IPS DF 19.7 (cell line): ENCODE measurements at places on chromosomes 1 and 21.

DNA sequence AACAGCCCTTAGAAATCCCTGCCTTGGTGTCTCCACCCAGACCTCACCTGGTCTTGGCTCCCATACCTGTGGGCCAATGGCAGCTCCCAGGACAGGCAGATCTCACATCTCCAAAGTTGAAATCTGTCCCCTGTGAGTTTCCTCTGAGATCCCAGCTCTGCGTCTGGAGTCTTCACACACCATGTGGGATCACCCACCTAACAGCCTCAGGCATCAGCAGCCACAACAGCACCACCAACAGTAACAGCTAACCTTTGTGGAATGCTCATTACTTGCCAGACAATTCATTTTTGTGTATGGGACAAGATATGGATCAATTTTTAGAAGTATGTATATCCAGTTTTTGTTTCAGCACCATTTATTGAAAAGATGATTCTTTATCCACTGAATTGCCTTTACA lies 523.2 kb downstream of the MATN1 start:
- no peak for DNase-seq

GRCh38 chr1:32885676-32886003 lies 651 bp upstream of the HPCA start:
- DNase-seq, result no peak

GRCh38 chr1:20987831-20988825 lies 188.6 kb downstream of the EIF4G3 start:
- DNase-seq, result no peak

DNA sequence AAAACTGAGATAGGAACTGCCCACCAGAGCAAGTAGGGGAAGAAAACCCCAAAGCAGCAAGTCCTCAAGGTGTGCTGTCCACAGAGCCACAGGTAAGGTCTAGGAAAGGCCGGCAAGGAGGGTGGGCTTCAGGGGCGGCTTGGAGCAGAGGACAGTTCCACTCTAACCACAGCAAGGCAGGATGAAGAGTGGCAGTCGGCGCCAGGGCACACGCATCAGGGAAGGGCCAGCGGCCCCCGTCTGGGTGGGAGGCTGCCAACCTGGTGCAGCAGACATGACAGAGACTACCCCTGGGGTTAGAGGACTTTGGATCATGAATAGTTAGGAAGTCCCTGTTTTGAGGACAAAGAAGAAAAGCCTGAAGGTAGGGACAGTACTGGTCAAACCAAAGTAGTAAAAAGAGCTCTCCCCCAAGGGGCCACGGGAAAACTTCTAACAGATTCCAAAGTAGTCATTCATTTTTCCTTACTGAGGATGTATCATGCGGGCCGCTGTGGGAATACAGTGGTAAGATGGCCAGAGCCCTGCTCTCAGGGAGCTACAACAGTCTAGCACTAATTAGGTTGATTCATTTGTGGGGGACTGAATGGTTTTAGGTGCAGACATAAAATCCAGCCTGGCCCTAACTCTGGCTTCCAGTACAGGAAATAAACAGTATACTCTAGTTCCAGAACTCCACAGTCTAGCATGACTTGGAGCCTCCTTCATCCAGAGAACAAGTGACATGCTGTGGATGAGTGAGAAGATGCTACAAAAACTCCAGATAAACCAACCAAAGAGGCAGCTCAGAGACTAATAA lies 3.5 kb upstream of the RAP1GAP start:
- no peak for DNase-seq

- DNase-seq, result no peak
These were observed 671.9 kb upstream of the USP24 start for GRCh38 chr1:55886856-55887712.

DNA sequence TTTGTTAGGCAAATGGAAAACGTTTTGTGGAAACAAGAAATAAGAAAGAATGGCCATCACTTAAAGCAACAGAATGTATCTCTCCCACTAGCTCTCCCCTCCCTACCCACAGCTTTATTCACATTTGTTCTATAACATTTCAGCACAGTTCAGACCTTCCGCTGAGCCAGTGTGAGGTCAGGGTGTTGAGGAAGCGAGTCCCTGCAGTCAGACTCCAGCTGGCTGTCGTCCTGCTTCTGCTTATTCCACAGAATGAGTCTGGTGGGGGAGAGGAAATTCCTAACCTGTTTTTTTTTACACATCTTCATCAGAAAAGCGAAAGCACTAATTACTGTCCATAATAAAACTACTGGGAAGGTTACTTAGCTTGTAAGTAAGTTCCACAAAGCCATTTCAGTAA lies 39.0 kb downstream of the MRPL39 start:
- no peak for DNase-seq

DNA sequence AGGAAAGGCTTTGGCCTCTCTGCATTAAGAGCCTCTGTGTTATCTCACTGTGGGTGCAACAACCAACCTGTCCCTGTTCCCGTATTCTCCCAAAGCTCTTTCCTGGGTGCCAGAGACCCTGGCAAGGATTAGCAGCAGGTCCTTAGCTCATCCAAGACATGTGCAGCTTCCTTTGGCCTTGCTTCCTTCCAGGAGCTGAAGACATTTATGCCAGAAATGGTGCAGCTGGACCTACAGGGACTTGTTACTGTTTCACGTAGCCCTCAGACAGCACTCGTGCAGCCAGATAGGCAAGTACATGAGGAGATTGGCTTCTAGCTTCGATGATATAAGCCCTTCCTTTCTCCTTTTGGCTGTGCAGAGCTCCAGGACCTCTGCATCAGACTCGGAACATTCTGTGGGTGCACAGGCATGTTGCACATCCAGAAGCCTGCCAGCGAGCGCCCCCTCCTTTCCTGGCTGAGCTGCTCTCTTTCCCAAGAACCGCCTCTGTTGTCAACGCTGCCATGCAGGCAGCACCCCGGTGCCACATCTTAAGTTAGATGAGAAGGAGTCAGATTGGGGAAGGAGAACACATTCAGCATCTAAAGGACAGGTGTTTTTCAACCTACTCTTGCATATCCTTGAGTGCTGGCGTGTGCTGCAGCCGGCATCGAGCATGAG lies 284.5 kb upstream of the PLXNA2 start:
- no peak for DNase-seq

GRCh38 chr21:24042687-24043086 lies 1564.6 kb downstream of the MRPL39 start:
- no peak for DNase-seq

DNA sequence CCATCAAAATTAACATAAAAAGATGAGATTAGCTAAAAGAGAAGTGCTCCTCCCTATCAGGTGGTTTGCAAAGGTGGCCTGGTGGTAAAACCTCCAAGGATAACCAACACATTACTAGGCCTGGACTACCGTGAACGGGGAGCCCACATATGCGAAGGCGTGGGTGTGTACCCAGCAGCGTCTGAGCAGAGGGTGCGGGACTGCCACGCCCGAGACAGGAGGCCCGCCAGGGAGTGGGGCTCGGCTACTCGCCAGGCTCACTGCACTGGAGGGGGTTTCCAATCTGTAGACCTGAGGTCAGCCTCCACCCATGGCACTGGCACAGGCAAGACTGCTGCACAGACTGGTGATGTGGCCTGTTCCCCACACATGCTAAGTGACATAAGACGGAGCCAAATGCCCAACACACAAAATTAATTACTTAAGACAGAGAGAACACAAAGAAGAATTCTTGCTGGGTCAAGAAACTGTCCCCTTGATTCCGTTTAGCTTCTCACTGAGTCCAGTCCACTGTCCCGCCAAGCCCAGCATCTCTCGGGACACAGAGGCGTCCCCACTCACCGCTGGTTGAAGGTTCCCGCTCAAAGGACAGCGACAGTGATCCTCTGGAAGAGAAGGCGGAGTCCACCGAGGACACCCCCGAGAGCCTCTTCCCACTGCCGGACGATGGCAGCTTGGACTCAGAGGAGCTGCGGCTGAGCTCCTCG lies 23.4 kb downstream of the RIPK4 start:
- no peak for DNase-seq

- DNase-seq, result no peak
These were observed 25.2 kb upstream of the RCAN1 start for GRCh38 chr21:34639882-34640788.

GRCh38 chr1:10980094-10980577 lies 32.3 kb upstream of the TARDBP start:
- peak; percentile 82 for DNase-seq

DNA sequence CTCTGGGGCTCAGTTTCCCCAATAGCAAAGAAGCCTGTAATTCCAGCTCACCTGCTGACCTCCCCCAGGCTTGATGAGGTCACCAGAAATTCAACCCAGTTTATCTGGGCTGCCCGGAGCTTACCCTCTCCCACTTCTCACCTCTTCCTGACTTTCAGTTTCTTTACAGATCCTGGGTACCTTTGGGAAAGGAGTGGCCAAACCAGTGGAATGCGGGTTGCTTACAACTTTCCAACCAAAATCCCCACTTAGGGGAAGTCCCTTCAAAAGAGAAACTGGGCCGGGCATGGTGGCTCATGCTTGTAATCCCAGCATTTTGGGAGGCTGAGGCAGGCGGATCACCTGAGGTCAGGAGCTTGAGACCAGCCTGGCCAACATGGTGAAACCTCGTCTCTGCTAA lies 5.9 kb upstream of the MARCKSL1 start:
- no peak for DNase-seq

DNA sequence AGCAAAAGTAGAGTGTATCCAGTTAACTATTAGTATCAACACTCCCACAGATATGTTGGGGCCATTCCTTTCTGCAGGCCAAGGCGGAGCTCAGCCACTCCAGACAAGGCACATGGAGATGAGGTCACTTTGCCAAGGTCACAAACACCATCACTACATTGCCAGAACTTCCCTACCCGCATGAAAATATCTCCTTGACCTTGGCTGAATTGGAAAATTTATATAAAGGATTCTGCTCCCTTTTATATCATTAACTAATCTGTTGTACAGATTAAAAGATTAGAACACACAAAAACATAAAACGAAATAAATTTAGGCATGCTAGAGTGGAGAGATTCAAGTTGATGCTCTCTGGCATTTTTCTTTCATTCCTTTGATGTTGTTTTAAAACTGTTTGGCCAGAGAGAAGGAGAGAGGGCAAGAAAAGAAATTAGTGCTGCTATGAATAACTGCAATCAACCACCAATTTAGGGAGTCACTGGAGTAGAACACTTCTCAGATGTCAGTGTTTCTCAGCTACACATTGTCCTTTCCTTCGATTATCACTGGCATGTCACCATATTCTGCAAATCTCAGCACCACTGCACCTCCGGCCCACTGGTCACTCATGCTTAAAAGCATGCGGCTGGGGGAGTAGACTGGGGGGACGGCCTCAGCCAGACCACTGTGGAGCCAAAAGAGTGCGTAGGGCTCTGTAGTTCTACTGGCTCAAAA lies 78.7 kb upstream of the ATP1B1 start:
- no peak for DNase-seq

DNA sequence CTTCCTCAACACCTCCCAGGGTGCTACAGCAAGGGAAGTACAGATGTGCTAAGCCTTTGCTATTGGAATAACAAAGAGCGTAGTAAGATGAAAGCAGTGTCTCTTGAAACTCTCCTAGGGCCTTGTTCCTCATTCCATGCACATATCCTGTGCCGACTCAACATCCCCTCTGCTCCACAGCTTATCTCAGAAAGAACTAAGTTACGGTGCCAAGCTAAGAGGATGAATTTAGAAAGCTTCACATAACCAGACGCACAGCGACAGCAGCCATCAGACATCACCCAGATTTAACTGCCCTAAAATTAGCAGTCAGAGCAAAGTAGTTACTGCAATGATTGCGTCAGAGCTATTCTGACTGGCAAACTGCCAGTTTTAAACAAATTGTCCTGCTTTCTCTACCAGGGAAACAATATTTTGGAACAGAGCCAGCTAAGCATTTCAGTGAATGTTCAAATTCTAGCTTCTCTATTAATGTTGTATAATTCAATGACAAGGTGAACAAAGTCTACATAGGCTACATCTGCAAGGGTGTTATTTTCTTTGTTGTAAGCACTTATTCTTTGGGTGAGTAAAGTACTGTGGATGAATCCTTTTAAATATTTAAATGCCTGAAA lies 9.5 kb downstream of the SIPA1L2 start:
- DNase-seq, result no peak

DNA sequence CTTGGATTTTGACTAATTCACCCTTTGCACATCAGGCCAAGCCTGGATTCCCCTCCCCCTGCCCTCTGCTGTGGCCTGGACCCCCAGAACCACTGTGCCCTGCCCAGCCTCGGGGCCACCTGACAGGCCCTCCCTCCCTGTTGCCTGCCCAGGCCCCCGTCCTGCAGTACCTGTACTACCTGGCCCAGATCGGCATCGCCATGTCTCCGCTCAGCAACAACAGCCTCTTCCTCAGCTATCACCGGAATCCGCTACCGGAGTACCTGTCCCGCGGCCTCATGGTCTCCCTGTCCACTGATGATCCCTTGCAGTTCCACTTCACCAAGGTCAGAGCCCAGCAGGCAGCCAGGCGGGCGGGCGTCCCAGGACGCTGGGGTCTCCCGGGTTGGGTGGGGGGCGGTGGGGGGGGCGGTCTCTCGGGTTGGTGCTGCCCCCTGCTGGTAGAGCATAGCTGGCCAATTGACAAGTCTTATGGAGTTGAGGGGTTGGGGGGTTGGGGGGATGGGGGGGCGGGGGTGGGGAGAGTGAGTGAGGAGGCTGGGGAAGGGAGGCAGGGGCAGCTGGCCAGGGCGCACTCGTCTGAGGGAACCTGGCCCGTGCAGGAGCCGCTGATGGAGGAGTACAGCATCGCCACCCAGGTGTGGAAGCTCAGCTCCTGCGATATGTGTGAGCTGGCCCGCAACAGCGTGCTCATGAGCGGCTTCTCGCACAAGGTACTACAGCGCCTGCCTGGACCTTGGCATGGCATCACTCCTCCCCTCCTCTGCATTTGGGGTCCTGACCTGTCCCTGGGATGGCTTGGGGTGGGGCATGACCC lies 10.7 kb downstream of the AMPD2 start:
- DNase-seq, result no peak

DNA sequence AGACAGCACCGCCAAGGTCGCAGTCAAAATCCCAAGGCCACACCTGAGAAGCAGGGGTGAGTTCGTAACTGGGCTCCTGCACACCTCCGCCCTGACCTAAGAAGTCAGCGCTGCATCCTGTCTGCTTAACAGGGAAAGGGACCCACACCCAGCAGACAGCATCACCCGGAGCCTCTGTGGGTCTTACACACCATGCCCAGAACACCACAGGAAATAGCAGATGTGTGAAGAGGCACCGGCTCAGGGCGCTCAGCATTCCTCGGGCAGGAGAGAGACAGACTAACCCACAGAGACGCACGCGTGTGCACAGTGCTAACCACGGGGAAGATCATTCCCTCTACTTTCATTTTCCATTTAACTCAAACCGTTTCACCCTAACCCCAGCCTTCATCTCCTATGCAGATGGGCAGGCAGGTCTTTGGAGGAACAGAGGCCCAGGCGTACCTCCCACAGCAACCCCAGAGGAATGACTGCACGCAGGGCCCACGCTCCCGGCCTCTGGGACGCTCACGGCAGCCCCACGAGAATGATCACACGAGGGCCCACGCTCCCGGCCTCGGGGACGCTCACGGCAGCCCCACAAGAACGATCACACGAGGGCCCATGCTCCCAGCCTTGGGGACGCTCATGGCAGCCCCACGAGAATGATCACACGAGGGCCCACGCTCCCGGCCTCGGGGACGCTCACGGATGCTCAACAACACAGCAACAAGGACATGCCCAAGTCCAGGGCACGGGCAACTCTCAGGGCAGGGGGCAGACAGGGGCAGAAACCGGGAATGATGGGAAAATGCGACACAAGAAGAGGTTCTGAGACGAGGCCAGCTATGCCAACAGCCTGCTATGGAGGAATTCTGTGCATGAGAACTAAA lies 20.9 kb downstream of the POFUT2 start:
- DNase-seq, result no peak
